ENCODE measurements at places on chromosomes 2 and 18.
A peak's percentile ranks its signal among the peaks of the same experiment; 100 is the strongest.

DNA sequence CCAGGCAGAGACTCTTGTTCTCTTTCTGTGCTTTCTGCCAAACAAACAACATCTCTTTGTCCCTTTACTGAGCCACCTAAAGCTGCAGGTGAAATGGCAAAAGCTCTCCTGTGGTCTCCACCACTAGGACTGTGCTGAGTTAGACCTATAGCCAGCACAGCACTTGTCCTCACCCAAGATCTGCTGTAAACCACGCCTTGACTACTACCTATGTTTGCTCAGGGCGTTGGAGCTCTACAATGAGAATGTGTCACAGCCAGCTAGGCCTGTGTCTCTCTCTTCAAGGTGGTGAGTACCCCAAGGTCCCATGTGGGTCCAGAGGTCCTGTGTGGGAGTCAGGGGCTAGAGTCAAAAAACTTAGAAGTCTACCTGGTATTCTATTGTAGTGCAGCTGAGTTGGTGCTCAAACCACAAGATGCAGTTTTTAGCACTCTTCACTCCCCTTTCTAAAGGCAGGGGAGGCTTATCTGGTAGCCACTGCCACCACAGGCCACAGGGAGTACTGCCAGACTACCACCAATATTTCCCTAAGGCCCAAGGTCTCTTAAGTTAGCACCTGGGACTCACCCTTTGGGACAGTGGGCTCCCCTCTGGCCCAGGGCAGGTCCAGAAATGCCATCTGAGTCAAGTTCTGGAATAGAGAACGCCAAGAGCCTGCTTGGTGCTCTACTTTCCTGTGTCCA is 96.8 kb upstream of the RPRM start:
- peak; percentile 43 for DNase-seq

DNA sequence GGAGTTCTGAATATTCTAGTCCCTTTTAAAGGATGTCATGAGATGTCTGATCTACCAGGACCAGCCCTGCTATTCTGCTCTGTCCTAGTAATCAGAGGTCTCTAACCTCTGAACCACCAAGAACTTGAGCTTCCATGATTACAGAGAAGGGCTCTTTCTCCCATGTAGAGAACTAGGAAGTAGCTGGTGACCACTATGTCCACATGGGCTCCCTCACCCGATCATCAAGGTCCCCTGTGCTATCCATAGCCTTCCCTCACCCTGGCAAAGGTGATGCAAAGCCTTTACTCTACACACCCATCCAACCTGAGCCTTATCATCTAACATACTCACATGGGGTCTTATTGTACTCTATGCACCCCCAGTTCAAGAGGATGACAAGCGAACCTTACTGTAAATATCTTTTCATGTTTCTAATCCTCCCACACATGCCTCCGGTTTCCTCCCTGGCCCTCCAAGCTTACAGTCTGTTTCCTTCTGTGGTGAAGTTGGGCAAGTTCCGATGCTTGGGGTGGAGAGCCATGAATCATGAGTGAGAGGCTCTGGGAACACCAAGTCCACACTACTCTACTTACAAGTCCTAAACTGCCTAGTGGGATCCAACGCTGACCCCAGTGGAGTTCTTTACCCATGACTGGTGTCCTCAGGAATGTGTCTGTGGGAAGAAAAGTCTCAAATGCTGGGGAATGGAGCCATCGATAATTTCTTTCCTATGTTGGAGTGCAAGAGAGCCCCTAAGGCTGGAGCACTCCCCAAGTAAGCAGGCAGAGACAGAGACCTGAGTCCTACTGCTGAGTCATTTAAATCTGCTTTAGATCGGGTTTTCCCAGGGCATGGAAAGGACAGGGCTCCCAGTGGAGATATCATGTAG is 73.3 kb upstream of the KLF7 start:
- peak; percentile 44 for DNase-seq

GRCh38 chr2:232891621-232892071 is 21.6 kb downstream of the SNORC start:
- no peak for DNase-seq

GRCh38 chr2:567865-568638 is 109.2 kb downstream of the TMEM18 start:
- no peak for DNase-seq

GRCh38 chr2:209771474-209772289 is at the start of gene UNC80:
TSS of gene UNC80 (plus strand) at chr2:209771832. CDS start at chr2:209772073, 241 bp downstream.
- peak; percentile 83 for DNase-seq

All from mesendoderm (in vitro differentiated cells).